ENCODE measurements at places on chromosomes 7 and 10.

- DNase-seq = no peak
These were observed 88.9 kb upstream of the NEBL start for GRCh38 chr10:20986049-20986448.

DNA sequence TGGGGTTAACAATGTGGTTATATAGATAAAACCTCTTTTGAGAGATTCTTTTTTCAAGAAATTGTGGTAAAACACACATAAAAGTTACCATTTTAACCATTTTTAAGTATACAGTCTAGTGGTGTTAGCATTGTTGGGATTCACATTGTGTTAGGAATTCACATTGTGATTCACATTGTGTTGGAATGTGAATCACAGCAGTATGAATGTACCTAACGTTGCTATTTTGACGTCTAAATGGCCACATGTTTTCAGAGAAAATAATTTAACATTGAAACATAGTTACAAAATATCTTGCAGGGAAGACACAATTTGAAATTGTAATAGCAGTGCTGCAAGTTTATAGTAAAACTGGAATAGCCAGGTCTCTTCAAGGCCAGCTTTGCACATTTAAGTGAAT, 129.0 kb downstream of the BICC1 start:
- no peak for DNase-seq

DNA sequence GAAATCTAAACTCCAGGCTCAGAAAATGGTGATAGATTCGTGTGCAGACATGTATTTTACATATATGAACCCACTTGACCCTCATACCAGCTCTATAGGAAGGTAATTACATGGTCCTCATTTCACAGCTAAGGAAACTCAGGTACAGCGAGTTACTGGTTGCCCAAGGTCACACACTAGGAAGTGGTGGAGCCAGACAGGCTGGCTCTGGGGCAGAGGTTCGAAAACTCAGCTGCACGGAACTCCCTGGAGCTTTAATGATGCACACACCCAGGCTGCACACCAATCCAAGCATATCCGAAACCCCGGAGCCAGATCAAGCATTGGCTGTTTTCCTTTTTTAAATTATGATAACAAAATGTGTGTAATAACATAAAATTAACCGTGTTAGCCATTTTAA, 172.4 kb downstream of the COBL start:
- no peak for DNase-seq

- DNase-seq = no peak
These were observed 631 bp downstream of the OTUD1 start for GRCh38 chr10:23439452-23439960.

- no peak for DNase-seq
These were observed 47.7 kb upstream of the PLEKHA1 start for GRCh38 chr10:122326806-122327205.

- DNase-seq = no peak
These were observed 39.7 kb upstream of the CARD11 start for GRCh38 chr7:3083350-3083749.

DNA sequence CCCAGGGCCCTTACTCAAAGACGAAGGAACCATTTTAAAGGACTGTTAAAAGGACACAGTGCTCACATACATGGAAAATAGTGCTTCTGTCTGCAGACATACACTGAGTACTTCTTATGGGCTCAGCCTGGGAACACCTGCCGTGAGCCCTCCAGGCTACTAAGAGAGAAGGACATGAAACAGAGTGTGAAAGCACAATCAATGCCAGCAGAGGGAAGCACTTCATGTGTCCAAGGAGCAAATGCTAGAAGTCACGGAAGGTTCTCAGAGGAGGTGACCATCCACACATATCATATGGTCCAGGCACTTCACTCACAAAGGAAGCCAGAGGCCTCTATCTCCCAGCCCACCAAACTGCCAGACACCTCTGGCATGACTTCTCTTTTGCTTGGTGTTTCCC, 15.5 kb downstream of the ELMO1 start:
- DNase-seq = no peak

- DNase-seq = no peak
These were observed 142.2 kb downstream of the PLPP4 start for GRCh38 chr10:120599200-120599724.

- no peak for DNase-seq
These were observed 96.8 kb downstream of the CYTH3 start for GRCh38 chr7:6175645-6176044.

Measured in stimulated activated CD4-positive, alpha-beta T cell treated with anti-CD3 and anti-CD28 coated beads, Interleukin-1b, Interleukin-23, amount 100 ng/mL, for 1 hour (primary cell).